ENCODE measurements at places on chromosomes 12 and 14.

GRCh38 chr12:113271853-113272561, 50.7 kb downstream of the TPCN1 start:
- DNase-seq = no peak

DNA sequence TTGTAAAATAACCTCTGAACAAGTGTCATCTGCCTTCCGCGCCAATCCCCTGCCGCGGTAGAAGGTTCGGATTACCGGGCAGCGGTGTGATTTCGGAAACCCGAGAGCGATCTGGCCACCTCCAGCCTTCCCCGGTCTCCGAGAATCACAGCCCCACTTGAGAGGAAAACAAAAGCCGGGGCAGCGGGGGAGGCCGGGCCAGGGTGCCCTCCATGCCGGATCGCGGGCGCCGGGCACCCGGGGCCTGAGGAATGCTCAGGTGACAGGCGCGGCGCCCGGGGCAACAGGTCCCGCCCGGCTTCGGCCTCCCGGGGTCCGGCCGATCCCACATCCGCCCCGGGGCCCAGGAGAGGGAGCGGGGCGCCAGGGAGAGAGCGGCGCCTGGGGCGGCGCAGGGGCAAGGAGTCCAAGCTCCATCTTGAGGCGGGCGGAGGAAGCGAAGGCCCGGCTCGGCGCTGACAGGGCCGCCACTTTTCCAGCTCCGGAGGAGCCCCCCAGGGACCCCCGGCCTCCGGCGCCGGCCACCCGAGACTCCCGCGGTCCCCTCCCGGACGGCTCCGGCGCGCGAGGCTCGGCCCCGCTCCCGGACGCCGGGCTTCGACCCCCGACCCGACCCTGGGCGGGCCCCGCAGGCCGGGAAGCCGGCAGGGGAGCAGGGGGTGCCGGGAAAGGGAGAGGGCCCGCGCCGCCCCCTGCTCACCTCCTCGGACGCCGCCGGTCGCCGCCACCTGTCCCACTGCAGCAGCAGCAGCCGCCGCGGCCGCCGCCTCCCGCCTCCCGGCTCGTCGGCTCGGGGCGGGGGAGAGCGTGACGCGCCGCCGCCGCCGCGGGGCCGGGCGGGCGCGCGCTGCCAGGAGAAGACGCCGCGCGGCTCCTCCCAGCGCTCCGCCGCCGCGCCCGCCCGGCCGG, at the start of gene CLIP1:
Gene CLIP1 (minus strand): TSS at position 849 of the 909 bp plus-strand sequence. CDS start 42,217 bp downstream, outside the sequence.
- no peak for DNase-seq

DNA sequence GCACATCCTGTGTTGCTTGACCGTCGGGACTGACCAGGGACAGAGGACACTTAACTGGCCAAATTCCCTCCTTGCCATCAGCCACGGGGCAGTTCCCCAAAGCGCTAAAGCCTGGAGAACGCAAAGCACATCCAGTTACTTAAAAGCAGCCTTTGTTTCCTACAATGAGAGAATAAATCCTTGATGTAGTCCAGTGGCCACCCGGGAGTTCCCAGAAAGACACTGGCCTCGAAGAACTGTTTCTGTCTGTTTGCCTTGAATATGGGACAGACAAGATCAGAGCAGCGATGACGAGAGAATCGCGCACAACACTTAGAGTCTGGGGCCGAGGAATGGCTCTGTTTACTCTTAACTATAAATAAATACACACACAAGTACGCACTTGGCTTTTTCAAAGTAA, 102.2 kb downstream of the TNFAIP2 start:
- no peak for DNase-seq

- DNase-seq = no peak
These were observed 132.4 kb upstream of the RGS6 start for GRCh38 chr14:71799841-71800240.
